ENCODE measurements at places on chromosomes 13 and 19.
A peak's percentile ranks its signal among the peaks of the same experiment; 100 is the strongest.

DNA sequence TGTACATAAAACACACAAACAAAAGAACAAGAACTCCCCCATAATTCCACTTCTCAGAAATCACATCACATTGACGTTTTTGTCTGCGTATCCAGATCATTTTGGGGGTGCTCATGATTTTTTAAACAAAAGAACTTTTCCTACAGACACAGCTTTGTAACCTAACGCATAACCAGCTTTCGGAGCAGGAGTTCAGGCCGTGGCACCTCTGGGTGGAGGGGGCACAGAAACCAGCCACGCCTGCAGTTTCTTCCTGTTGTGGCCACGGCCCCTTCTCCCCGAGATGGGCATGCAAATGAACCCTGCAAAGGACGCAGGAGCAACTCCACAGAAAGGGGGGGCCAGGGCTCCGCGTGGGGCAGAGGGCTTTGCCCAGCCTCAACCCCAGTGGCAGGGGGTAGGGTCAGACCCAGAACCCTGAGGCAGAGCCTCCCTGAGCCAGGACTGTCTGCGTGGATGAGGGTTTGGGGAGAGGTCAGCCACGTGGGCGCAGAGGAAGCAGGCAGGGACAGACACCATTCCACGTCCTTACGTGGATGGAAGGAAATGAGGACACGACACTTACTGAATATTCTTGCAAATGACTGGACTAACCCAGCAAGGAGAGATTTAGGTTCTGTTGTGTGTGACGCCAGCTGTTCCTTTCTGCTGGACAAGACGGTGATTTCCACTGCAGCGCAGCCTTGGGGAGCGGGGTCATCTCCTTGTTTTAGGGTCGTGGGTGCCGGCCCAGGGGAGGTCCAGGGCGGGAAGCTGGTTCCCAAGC lies 64.4 kb downstream of the RASA3 start:
- no peak for DNase-seq

GRCh38 chr19:18434411-18435175 lies 3.3 kb downstream of the ISYNA1 start:
- no peak for DNase-seq

- DNase-seq = no peak
These were observed 8.9 kb upstream of the OR1I1 start for GRCh38 chr19:15072930-15073647.

DNA sequence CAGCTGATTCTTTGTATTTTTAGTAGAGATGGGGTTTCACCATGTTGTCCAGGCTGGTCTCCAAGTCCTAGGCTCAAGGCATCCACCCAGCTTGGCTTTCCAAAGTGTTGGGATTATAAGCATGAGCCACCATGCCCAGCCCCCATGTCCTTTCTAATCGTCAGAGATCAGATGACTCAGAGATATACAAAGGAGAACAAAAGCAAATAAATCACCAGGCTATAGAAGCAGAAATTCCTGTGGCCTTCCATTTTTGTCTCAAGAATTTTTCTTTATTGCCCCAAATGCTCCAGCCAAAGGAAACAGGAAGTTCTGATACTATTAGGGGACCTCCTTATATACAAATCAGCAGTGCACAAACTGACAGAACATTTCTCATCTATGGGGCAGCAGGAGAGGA lies 207.8 kb downstream of the RFC3 start:
- no peak for DNase-seq

DNA sequence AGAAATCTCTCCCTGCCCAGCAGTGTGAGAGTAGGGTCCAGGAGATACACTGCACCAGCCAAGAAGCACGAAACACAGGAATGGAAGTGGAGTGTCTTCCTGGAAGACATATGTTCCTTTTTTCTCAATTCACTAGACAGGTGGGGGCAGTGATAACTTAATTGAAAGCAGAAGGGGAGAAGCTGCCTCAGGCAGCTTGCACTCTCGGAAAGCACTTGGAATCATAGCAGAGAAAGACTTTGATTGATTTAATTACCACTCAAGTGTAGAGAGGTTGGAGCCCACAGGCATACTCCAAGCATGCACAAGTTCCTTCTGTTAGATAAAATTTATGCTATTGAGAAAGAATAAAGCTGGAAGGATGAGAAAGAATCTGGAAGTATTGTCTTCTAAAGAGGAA lies 249.4 kb downstream of the SLITRK6 start:
- no peak for DNase-seq

- no peak for DNase-seq
These were observed 1047.5 kb upstream of the SPRY2 start for GRCh38 chr13:81388400-81388799.

GRCh38 chr13:49530457-49530856 lies 34.7 kb downstream of the PHF11 start:
- DNase-seq = no peak

- no peak for DNase-seq
These were observed 61.8 kb downstream of the AKAP11 start for GRCh38 chr13:42333613-42334328.

DNA sequence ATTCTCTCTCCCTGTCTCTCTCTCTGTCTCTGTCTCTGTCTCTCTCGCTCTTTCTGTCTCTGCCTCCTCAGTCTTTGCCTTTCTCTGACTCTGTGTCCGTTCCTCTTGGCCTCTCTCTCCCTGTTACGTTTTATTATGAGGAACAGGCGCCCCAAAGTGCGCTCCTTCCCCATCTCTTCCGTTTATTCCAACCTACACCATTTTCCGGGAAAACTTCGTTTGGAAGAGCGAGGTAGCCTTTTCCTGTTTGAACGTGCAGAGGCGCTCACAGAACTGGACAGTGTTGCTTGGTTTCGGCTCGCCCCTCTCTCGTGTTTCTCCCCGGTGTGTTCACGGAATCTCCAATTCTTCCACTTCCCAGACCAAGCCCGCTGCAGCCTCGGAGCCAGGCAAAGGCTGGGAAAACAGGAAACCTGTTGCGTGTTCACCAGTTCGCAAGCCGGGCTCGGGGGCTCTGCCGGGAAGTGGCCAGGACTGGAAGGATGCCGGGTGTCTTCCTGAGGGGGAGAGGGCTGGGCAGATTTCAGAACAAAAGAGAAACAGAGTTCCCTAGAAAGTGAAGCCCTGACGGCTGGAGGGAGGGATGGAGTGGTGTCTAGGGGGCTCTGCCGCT lies 605 bp downstream of the TMEM255B start:
- no peak for DNase-seq

DNA sequence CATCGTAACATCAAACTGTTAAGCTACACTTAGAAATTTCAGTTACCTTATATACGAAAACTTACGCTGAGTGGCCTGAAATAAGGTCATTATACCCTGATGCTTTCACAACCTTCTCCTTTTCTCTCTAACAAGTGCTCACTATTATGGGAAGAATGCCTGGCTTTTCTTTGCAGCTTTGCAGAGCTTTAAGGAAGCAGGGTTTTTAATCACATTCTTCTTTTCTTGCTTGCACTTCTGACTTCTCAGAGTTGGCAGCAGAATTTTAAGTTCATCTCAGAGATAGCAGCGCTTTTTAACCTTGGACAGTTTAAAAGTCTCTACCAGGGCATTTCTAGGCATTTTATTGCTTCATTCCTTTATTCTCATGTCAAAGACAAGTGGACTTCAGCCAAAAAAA lies 285.1 kb downstream of the SPRY2 start:
- DNase-seq = no peak

DNA sequence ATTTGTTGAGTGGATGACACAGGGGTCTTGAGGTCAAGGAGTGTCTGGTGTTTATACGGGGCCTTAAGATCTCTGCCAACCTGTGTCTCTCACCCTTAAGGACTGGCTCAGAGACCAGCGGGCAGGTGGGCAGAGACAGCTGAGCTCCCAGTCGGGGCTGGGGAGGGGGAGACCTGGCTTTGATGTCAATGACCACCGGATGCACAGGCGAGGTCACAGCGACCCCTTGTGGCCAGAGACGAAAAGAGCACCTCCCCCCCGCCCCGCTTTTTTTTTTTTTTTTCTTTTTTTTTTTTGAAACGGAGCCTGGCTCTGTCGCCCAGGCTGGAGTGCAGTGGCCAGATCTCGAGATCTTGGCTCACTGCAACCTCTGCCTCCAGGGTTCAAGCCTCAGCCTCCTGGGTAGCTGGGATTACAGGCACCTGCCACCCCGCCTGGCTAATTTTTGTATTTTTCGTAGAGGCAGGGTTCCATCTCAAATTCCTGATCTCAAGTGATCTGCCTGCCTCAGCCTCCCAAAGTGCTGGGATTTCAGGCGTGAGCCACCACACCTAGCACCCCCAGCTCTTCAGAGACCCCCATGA lies 12.1 kb upstream of the KLK14 start:
- DNase-seq = peak; percentile 18

GRCh38 chr13:30413842-30414241 lies 8.5 kb upstream of the UBE2L5 start:
- DNase-seq = no peak

- DNase-seq = no peak
These were observed 1.8 kb upstream of the NOVA2 start for GRCh38 chr19:45975306-45976070.

DNA sequence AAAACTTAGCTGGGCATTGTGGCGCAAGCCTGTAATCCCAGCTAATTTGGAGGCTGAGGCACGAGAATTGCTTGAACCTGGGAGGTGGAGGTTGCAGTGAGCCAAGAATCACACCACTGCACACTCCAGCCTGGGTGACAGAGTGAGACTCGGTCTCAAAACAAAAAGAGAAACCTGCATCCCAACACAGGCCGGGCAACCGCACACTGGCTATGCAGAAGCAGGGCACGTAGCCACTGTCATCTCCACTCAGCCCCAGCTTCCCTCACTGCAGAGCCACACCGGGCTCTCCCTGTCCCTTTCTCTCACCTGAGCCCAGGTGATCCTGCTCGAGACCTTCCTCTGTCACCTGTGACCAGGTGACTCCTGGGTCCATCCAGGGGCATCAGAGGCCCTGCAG lies 11.7 kb downstream of the ELL start:
- no peak for DNase-seq

GRCh38 chr19:28560786-28561185 lies 652.2 kb downstream of the UQCRFS1 start:
- no peak for DNase-seq

- DNase-seq = no peak
These were observed 451 bp upstream of the ICAM5 start for GRCh38 chr19:10289167-10289835.
